Stimulated activated effector memory CD8-positive, alpha-beta T cell treated with anti-CD3 and anti-CD28 coated beads, Interleukin-12 subunit alpha, Interleukin-12 subunit beta, amount 100 ng/mL, for 72 hours (primary cell): ENCODE measurements at places on chromosomes 6 and 20.

GRCh38 chr20:39152126-39152525 is 190.0 kb downstream of the DHX35 start:
- no peak for DNase-seq

DNA sequence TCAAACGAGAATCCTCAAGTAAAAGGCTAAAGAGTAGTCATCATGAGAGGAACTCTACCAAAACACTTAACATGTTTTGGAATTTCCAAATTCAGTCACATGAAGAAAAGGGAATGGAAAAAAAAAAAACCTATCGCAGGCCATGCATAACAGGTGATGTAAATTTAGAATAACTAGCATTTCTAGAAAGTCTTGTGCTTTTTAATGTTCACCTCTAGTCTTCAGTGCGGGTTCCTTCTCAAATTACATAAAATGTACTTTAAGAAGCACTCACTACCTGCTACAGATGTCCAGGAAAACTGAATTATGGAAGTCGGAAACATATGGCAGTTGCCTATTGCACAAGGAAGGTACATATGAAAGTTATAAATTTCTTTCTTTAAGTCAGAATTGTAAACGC is 6.1 kb upstream of the TBX18 start:
- DNase-seq: no peak

DNA sequence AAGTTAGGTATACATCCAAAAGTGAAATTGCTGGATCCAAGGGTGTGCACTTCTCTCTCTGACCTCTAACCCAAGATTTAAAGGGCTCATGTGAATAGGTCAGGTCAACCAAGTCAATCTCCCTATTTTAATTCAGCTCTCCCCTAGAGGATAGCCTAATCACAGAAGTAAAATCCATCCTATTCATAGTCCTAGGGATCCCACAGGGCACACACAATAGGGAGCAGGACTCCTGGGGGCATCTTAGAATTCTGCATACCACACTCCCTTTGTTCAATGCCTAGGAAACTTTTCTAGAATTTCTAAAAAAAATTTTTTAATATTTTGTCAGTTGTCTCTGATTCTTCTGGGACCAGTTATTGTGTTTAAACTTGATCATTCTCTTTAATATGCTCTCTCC is 35.1 kb downstream of the CST9L start:
- no peak for DNase-seq

DNA sequence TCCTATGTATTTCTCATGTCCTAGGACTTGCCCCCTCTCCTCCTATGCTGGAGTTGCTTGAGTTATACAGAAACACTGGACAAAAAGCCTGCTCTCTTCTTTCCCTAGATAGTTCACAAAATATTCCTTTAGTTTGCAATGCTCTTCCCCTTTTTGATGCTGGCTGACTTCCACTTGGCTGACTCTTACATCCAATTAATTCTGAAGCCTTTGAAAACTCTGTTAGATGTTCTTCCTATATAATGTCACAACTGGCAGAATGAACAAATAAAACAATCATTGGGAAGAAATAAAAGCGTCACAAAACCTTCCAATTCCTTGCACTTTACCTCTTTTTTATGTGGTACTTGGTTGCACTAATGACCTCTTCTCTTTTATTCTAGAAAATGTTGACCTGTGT is 253.8 kb upstream of the CITED2 start:
- DNase-seq: no peak

DNA sequence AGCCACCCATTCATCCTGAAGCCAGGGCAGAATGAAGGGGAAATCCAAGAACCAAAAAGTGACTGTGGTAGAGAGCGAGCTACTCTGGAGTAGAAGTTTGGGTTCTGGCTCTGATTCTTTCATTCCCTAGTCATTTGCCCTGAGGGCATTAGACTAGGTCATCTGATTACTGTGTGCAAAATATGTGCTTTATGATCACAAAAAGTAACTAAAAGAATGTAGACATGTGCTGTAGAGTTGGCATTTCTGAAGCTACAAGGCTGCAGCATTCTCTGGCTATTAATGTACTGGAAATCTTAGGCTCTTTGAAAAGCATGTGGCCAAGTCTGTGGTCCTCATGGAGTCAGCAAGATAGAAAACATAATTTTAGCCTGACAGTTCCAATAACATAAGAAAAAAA is 94.2 kb downstream of the TBC1D7 start:
- DNase-seq: no peak

- no peak for DNase-seq
These were observed 77.1 kb downstream of the STMND1 start for GRCh38 chr6:17178754-17179529.

- no peak for DNase-seq
These were observed 72.0 kb upstream of the SCGN start for GRCh38 chr6:25579902-25580495.

- no peak for DNase-seq
These were observed 882 bp upstream of the FAM184A start for GRCh38 chr6:119079283-119079809.

- DNase-seq: no peak
These were observed 1.8 kb upstream of the PEX7 start for GRCh38 chr6:136820561-136820960.

- DNase-seq: no peak
These were observed 310.2 kb upstream of the AGPAT4 start for GRCh38 chr6:161584051-161584450.

DNA sequence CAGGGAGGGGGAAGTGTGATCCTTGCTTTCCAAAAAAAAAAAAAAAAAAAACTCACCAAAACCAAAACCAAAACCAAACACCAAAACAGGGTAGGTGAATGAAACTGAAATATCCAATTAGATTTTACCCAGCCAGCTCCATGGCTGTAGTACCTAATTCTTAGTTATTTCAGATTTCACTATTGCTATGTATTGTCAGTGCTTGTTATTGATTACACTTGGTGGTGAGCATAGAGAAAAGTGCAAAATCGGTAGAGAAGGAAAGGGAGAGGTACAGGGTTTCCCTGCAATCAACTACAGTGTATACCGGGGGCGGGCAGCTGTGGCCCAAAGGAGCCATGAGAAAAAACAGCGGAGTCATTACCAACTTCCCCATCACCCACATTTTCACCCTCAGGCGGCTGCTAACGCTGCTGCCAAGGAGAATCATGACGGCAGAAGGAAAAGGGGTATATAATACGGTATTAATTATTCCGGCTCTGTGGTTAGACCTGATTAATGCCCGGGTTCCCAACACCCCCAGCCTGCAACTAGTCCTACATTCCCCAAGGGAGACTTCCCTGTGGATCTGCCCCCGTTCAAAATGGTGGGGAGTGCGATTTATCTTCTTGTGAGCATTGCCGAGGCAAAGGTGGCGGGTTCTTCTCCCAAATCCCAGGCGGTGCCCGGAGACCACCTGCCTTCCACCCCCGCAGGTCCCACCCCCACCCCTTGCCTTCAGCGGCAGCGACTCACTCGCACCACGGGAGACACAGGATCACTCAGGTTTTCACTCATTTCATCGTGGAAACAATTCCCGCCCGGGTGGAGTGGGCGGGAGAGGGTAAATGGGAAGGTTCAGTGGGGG is at the start of gene C6orf62:
C6orf62 (minus strand) TSS at position 30 of the 847 bp plus-strand sequence. CDS start 486 bp downstream, outside the sequence.
- peak; percentile 79 for DNase-seq

- no peak for DNase-seq
These were observed 631.6 kb downstream of the HDGFL1 start for GRCh38 chr6:23200946-23201345.

- DNase-seq: no peak
These were observed 117.3 kb downstream of the TMEM170B start for GRCh38 chr6:11654876-11655275.

DNA sequence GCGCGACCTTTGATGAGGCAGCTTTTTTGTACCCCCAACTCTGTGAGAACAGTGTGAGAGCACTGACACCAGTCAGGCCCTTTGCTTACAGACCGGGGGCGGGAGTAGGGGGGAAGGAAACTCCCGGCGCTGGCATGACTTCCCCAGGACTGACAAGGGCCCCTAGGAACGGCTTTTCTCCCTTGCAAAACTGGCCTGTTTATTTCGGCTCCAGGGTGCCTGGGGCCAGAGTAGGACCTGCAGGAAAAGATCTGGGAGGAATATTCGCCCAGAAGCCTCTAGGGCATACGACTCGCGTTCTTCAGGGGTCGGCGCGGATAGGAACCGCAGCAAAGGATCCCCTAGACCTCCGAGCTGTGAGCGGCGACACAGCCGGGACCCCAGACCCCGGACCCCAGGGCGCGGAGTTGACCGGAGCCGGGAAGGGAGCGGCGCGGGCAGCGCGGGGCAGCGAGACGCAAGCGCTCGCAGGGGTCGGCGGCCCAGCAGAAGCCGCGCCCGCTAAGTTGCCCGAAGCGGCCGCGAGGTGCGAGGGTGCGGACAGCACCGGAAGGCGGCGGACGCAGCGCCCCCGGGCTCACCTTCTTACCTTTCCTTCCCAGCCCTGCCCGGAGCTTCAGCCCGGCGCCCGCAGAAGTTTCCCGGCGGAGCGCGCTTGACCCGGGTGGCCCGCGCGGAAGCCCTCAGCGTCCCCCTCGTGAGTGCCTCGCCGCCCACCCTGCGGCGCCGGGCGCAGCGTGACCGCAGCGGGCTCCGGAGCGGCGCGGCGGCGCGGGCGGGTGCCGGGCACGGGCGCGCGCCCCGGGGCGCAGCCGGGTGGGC is at the start of gene POPDC3:
POPDC3 (minus strand) TSS at position 771 of the 822 bp plus-strand sequence. CDS start 18,105 bp downstream, outside the sequence.
- no peak for DNase-seq
